Endothelial cell (in vitro differentiated cells): ENCODE measurements at places on chromosomes 7 and 10.

- DNase-seq = no peak
Measured at GRCh38 chr7:44629829-44630522, 23.5 kb downstream of the OGDH start.

- DNase-seq = no peak
Measured at GRCh38 chr10:109914966-109915365, 8.3 kb downstream of the XPNPEP1 start.

GRCh38 chr10:74255214-74255613, 104.2 kb downstream of the ADK start:
- DNase-seq = no peak

GRCh38 chr7:22610951-22611757, 111.2 kb upstream of the STEAP1B start:
- DNase-seq = no peak

DNA sequence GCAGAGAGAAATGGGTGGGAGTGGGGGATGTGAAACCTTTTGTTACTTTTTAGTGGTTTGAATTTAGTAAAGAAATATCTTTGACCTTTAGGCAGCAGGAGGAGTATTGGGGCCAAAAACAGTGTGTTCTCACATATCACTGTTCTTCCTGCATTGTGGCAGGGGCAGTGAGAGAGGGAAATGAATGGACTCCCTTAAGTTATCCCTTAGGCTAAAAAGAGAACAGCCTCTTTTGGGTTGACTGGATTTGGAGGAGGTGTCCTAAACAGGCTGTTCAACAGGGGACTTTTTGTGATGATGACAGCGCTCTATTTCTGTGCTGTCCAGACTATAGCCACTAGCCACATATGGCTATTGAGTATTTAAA, 22.3 kb downstream of the ZNF775 start:
- DNase-seq = no peak

GRCh38 chr10:123462756-123463155, 203.4 kb upstream of the GPR26 start:
- DNase-seq = no peak

DNA sequence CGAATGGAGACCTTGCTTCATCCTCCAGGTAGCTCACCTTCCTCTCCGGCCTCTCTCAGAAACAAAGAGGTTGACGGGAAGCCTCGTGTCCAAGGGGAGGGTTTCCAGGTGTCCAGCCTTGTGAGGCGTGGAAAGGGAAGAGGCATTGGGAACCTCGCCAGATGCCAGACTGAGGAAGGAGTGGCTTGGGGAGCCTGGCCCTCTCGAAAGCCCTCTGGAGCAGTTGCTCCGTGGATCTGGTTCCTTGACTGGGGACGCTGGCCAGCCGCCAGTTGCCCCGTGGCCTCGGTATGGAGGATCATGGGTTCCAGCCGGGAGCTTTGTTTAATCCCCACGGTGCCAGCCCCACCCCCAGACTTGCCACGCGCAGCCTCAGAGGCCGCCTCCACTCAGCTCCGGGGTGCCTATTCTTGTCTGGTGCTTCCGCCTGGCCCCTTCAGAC, 30.3 kb upstream of the SUN1 start:
- no peak for DNase-seq

DNA sequence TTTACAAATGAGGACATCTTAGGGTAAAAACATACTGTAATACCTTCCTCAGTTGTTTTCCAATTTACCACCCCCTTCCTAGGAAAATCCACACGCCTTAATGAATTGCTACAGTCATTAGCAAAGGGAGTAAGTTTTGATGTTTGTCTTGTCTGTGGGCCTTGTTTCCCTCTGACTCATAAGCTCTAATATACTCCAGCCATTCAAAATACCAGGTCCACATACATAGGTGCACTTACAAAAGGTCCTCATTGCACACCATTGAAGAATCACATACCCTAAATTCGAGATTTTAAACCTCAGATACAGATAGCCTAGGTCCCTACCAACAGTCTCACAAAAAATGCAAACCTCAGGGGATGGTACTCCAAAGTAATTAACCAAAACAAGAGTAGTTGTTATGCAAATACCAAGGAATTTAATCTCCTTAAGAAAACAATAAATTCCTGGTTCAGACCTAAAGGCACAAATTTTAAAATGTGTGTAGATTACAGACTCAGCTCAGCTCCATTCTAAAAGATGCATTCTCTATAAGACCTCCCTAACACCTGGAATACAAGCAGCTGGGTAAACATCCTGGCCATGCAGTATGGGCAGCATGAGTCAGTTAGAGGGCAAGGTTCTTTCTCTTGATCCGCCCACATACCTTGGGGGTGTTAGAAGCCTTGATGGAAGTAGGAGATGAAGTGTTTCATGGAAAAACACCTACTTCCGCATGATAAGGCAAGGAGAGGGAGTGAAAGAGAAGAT, 3.0 kb upstream of the LIPK start:
- DNase-seq = peak; percentile 29

GRCh38 chr10:17835688-17836087, 26.5 kb downstream of the MRC1 start:
- DNase-seq = no peak

DNA sequence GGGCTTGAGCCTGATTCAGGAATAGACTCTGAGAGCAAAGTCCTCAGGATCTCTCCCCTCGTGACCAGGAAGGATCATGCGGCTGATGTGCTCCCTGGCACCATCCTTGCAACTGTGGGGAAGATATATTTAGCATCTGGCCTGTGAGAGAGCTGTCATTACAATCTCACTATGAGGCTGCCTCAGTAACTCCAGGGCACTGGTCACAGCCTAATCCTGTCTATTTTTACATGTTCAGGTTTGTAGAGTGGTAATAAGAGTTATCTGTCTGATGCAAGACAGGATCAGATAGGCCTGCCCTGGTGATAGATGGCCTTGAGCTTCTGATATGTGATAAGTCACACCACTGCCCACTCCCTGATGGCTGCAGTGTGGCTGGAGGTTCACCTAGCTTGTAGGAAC, 50.7 kb downstream of the PPP1R3C start:
- DNase-seq = no peak

DNA sequence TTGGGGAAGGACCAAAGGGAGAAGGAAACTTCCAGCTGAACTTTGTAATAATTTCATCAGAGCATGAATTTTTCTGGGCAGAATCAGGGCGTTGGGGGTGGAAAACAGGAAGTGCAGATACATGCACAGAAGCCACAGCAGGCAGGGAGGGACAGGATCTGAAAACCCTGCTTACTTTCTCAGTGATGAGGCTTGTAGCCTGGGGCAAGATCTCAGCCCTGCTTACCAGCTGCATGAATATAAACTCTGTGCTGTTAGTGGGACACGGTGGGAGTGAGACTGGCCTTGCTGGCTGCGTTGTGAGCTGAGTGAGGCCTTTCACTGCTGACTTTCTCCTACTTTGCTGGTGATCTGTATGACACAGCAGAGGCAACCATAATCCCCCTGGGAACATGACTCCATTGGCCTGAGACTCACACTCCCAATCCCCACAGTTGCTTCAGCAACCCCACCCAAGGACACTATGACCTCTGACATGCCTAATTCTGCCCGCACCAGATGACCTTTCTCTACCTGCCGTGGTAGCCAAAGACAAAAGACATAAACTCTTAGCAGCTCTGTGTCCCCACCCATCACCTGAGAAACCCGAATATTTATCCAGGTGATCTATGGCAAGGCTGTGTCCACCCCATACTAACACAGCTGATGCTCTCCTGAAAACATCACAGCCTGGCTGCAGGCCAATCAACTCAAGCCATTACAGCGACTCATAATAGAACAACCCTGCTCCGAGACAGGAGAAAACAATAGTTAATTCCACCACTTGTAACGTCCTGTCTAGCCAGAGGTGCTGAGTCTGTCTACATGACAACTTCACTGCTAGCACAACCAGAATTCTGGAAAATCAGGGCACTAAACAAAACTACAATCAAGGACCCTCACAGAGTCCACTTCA, 190.7 kb upstream of the CHRM2 start:
- no peak for DNase-seq

DNA sequence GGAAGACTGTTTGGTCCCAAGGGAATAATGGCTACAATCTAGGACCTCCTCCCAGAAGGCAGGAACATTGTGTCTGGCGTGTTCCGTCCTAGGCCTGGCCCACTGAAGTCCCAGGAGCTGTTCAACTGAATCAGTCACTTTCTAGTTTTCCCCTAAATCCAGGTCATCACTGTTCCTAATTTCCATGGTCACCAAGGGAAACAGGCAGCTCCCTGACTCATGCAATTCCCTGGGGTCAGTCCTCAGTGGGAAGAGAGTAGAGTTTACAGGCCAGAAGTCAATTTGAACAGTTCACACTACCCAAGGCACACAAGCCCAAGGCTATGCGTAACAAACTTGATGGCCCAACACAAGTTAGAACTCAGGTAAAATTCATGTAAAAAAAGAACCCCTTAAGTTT, 44.0 kb downstream of the CREB3L2 start:
- no peak for DNase-seq

- DNase-seq = no peak
Measured at GRCh38 chr10:35892526-35892925, 250.4 kb upstream of the FZD8 start.

DNA sequence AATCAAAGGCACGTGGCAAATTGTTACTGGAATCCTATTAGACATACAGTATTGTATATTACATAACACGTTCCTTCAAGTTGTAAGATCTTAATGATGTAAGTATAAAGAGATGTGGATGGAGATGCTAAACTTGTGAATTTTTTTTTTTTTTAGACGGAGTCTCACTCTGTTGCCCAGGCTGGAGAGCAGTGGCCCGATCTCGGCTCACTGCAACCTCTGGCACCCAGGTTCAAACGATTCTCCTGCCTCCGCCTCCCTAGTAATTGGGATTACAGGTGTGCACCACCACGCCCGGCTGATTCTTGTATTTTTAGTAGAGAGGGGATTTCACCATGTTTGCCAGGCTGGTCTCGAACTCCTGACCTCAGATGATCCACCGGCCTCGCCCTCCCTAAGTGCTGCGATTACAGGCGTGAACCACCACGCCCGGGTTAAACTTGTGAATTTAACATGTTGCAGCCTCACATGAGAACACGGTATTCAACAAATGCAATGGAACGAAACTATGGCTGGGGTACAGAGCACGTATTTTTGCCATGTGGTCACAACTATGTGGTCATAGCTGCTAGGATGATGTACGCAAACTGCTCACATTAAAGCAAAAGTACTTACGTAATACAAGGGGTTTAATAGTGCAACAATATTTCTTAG, 818 bp upstream of the SUPV3L1 start:
- DNase-seq = no peak

DNA sequence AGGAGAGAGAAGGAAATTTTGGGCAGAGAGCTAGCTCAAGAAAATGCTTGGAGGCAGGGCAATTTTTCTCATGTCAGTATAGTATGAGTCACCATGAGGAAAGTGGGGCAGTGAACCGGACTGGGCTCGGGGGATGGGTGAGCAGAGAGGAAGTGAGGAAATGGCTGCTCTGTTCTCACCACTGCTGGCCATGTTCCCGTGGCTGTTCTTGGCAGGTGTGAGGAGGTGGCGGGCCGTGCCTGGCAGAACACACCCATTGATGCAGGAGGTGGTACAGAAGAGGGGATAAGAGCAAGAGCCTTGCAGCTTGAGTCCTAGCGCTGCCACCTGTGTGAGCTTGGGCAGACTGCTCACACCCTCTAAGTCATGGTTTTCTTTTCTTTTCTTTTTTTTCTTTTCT, 304.4 kb upstream of the LYZL1 start:
- peak; percentile 23 for DNase-seq

- no peak for DNase-seq
Measured at GRCh38 chr7:38574086-38574485, 57.1 kb downstream of the AMPH start.

GRCh38 chr10:130808243-130808642, 503.3 kb downstream of the TCERG1L start:
- no peak for DNase-seq

GRCh38 chr7:157545681-157546060, 208.9 kb downstream of the DNAJB6 start:
- no peak for DNase-seq

GRCh38 chr10:100734295-100735086, 10.9 kb upstream of the PAX2 start:
- no peak for DNase-seq

- DNase-seq = no peak
Measured at GRCh38 chr7:9120331-9120730, 686.9 kb downstream of the NXPH1 start.

DNA sequence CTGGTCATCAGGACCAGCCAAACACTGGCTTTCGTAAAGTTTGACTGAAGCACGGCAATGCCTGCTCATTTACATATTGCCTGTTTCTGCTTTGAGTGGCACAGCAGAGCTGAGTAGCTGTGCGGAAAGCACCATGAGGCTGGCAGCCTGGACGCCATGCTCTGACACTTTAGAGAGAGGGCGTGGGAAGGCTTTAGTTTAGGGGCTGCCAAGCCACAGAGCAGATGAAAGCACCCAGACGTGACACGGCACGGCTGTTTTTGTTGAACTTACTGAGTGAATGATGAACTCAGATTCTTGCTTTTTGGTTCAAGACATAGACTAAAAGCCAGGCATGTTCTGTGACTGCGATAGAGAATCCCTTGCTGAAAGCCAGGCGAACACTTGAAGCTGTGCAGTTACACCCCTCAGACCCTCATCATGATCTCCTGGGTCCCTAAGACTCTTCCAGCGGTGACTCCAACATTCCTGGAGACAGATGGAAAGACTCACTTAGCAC, 182.1 kb downstream of the ZMYND11 start:
- DNase-seq = no peak

- no peak for DNase-seq
Measured at GRCh38 chr7:144137501-144137900, 14.5 kb downstream of the OR2A14 start.

DNA sequence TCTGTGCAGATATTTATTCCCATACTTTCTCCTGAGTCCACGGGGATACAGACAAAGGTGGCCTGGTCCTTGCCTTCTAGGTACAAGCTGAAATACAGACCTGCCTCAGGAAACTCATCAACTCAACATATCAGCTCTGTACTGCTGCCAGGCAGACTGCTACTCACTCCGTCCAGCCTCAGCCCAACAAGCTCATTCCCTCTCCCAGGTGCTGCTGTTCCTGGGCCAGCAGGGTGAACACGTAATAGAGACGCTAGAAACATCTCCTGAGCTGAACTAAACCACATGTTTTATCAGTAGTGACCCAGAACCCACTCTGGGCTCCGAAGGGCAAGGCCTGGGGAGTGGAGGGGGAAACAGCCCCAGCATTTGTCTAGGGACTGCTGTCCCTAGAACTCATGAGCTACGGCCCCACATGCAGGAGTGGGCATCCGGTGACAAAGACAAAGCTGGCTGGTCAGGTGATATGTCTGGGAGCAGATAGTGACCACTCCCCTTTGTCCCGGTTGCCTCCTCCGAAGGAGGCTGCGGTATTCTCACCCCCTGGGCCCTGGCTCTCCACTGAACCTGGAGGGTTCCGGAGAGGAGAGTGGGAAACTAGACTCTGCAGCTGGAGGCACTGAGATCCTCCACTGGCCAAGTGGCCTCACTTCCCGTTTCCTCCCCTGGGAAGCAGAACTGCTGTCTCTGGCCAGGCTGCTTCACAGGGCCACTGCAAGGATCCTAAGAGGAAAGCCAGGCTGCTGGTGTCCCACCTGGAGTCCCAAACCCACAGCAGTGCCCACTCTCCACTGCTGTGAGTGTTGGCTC, 116.1 kb downstream of the FAM53B start:
- no peak for DNase-seq

DNA sequence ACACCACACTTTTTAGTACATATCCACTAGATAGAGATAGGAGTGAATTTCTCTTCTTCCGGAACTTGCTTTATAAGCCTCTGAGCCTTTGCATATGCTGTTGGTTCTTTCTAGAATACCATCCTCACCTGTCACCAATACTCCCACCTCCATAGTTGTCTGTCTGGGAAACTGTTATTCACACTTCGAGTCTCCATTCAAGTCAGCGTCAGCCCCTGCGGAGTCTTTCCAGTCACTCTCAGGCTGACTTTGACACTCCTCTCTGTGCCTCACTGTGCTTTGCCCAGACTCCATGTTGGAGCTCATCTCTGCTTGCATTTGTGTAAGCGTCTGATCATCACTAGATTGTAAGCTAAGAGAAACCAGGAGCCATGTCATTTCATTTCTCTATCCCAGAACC, 66.5 kb upstream of the NRBF2 start:
- no peak for DNase-seq
